ENCODE measurements at places on chromosomes 4 and X. TPM values are rescaled to one million over a fixed set of nuclear protein-coding genes. Genes with fewer than 3 reads are reported as not detected.

Gene TNIP3
- not detected for total RNA-seq

Gene GAGE13
- not detected for total RNA-seq

Gene LONRF3
- total RNA-seq: 0.30 TPM

Gene FAT4
- total RNA-seq: 26.6 TPM
